IMR-90 (cell line): ENCODE measurements at places on chromosomes 5 and 9. TPM values are rescaled to one million over a fixed set of nuclear protein-coding genes. Genes with fewer than 3 reads are reported as not detected.
A peak's percentile ranks its signal among the peaks of the same experiment; 100 is the strongest.

DNA sequence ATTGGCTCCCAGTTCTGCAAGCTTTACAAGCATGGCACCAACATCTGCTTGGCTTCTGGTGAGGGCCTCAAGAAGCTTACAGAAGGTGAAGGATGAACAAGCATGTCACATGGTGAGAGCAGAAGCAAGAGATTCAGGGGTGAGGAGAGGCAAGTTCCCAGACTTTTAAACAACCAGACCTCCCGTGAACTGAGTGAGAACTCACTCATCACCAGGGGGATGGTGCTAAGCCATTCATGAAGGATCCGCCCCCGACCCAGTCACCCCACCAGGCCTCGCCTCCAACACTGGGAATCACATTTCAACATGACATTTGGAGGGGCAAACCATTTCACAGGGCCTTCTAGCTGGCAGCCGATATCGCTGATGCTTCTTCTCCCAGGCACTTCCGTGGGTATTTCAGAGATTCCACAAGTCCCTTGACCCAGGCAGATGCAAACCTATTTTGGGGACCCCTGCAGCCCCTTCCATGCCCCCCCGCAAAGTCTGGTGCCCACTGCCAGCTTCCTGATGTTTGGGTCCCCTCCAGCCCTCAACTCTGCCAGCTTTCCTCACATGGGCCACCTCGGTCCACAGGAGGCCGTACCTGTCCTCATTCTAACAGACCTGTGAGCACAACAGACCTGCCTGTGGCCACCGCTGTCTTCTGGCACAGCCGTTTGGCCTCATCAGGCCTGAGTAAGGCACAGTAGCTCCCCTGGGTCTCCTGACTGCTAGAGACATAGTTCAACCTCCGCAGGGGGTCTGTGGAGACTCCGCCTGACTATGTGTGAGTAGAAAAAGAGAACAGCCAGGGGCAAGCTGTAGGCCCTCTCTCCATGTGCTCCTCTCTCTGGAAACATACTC lies 60.7 kb upstream of the ANGPTL2 start:
- H3K4me1 ChIP-seq: peaks cover 35% of the 10 kb centered on the region
- no peak overlapping the region for H3K27ac ChIP-seq
- H3K4me3 ChIP-seq: no peak overlapping the region
- H3K27me3 ChIP-seq: no peaks in the 10 kb centered on the region
- DNase-seq: no peak
- no peaks in the 10 kb centered on the region for H3K36me3 ChIP-seq

GRCh38 chr5:1462358-1462757 lies 17.1 kb upstream of the SLC6A3 start:
- DNase-seq: no peak
- H3K27me3 ChIP-seq: no peaks in the 10 kb centered on the region
- H3K4me3 ChIP-seq: no peak overlapping the region
- no peak overlapping the region for H3K27ac ChIP-seq
- H3K36me3 ChIP-seq: peaks cover 73% of the 10 kb centered on the region

- no peaks in the 10 kb centered on the region for H3K27me3 ChIP-seq
- H3K4me3 ChIP-seq: no peak overlapping the region
- H3K4me1 ChIP-seq: no peaks in the 10 kb centered on the region
- H3K27ac ChIP-seq: no peak overlapping the region
These were observed 1808.8 kb upstream of the ACO1 start for GRCh38 chr9:30575691-30576090.

- peaks cover 2% of the 10 kb centered on the region; the same call in 1 of the 2 replicates for H3K4me1 ChIP-seq
- H3K27ac ChIP-seq: no peak overlapping the region
- no peaks in the 10 kb centered on the region for H3K27me3 ChIP-seq
- H3K4me3 ChIP-seq: no peak overlapping the region
- DNase-seq: peak; percentile 90
These were observed 66.6 kb upstream of the SPATA31D4 start for GRCh38 chr9:81861644-81862043.

GRCh38 chr9:121318631-121319382 lies 50.8 kb downstream of the GSN start:
- peaks cover 54% of the 10 kb centered on the region for H3K36me3 ChIP-seq
- no peak for DNase-seq
- no peak overlapping the region for H3K4me3 ChIP-seq
- peaks cover 9% of the 10 kb centered on the region for H3K4me1 ChIP-seq
- no peaks in the 10 kb centered on the region for H3K27me3 ChIP-seq

- DNase-seq: no peak
- H3K4me1 ChIP-seq: peaks cover 6% of the 10 kb centered on the region
- no peaks in the 10 kb centered on the region for H3K27me3 ChIP-seq
- no peaks in the 10 kb centered on the region for H3K36me3 ChIP-seq
- no peak overlapping the region for H3K4me3 ChIP-seq
These were observed 54.6 kb downstream of the MARCHF3 start for GRCh38 chr5:126975796-126976195.

DNA sequence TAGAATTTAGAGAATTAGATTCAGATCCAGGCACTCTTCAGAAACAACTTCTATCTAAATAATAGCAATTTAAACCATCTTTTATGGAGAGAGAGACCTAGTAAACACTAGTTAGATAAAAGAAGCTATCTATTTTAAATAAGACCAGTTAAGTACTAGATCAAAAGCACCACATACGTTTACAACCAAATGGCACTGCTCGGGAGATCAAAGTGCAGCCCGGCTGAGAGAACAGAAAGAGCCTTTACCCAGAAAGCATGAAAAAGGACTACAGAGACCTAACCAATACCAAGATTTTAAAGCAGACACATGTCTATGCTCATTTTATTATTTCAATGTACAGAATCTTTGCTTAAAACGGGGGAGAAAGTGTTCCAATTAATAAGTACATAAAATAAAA lies 30.8 kb downstream of the LIX1 start:
- H3K4me1 ChIP-seq: no peaks in the 10 kb centered on the region
- DNase-seq: no peak
- H3K27ac ChIP-seq: no peak overlapping the region
- no peak overlapping the region for H3K4me3 ChIP-seq
- H3K27me3 ChIP-seq: peaks cover 36% of the 10 kb centered on the region

DNA sequence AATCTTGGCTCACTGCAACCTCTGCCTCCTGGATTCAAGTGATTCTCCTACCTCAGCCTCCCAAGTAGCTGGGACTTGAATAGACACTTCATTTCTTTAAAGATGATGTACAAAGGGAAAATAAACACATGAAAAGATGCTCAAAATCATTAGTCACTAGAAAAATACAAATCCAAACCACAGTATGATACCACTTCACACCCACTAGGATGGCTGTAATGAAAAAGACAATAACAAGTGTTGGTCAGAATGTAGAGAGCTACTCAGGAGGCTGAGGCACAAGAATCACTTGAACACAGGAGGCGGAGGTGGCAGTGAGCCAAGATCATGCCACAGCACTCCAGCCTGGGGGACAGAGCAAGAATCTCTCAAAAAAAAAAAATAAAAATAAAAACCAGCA lies 13.0 kb downstream of the F2RL2 start:
- H3K4me3 ChIP-seq: no peak overlapping the region
- H3K4me1 ChIP-seq: peaks cover 14% of the 10 kb centered on the region
- no peaks in the 10 kb centered on the region for H3K27me3 ChIP-seq
- H3K27ac ChIP-seq: no peak overlapping the region
- no peaks in the 10 kb centered on the region for H3K36me3 ChIP-seq
- no peak for DNase-seq

DNA sequence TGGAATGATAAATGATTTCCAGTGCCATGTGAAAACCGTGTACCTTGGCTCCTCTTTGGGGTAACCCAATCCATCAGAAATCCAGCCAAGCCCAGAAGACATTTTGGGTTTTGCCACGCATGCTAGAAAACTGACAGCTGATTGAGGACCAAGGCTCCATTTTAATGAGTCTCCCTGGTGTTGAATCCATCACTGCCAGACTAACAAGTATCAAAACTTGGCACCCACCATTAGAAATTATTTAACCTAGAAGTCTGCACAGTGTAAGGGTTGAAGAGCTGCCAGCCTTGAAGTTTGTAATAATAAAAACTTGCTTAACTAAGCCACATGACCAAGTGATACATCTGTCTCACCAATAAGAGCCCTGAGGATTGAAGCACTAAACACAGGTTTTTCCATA lies 369.9 kb downstream of the DNAH5 start:
- no peak for DNase-seq
- no peak overlapping the region for H3K27ac ChIP-seq
- no peaks in the 10 kb centered on the region for H3K27me3 ChIP-seq
- no peak overlapping the region for H3K4me3 ChIP-seq

- no peak overlapping the region for H3K27ac ChIP-seq
- H3K4me1 ChIP-seq: peaks cover 2% of the 10 kb centered on the region
- no peak for DNase-seq
- H3K36me3 ChIP-seq: no peaks in the 10 kb centered on the region
These were observed 37.6 kb downstream of the PAM start for GRCh38 chr5:102792705-102793104.

DNA sequence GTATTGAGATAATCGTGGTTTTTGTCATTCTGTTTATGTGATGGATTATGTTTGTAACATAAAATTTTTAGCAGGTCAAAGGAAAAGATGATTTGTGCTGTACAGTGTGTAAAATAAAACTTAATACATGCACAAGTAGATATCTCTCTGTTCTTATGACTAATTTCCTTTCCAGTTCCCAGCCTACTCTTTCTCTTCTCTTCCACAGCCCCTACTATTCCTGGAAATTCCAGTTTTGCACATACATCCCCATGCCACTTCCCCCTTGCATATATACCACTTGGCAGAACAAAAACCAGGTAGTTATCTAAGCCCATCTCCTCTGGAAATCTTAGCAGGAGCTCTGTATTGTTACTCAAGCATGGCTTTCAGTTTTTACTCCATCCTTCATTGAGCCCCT lies 20.2 kb downstream of the TEK start:
- peak; percentile 39 for DNase-seq
- no peak overlapping the region for H3K27ac ChIP-seq
- H3K4me3 ChIP-seq: no peak overlapping the region
- H3K27me3 ChIP-seq: no peaks in the 10 kb centered on the region
- H3K36me3 ChIP-seq: no peaks in the 10 kb centered on the region

DNA sequence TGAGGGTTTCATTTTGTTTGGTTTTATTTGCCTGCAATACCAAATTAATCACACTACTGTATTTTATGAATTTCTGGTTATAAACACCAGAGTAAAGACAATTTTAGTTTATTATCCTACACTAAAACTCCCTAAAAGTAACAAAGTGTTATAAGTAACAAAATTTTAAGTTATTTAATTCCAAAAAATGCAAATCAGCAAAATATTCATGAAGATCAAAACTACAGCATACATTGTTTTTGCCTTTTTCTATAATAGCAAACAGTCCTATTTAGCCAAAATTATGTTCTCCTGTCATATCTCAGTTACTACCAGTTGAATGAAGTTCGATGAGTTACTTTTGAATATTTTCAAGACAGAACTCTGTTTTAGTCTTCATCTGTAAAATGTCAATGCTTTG lies 132.7 kb upstream of the CYLC2 start:
- no peak overlapping the region for H3K4me3 ChIP-seq
- DNase-seq: no peak
- H3K4me1 ChIP-seq: no peaks in the 10 kb centered on the region
- no peaks in the 10 kb centered on the region for H3K27me3 ChIP-seq

GRCh38 chr5:122374110-122374509 lies 62.1 kb downstream of the SNCAIP start:
- no peak overlapping the region for H3K27ac ChIP-seq
- no peaks in the 10 kb centered on the region for H3K36me3 ChIP-seq
- H3K27me3 ChIP-seq: no peaks in the 10 kb centered on the region
- H3K4me1 ChIP-seq: peaks cover 5% of the 10 kb centered on the region; the same call in 1 of the 2 replicates
- DNase-seq: no peak
- H3K4me3 ChIP-seq: no peak overlapping the region

DNA sequence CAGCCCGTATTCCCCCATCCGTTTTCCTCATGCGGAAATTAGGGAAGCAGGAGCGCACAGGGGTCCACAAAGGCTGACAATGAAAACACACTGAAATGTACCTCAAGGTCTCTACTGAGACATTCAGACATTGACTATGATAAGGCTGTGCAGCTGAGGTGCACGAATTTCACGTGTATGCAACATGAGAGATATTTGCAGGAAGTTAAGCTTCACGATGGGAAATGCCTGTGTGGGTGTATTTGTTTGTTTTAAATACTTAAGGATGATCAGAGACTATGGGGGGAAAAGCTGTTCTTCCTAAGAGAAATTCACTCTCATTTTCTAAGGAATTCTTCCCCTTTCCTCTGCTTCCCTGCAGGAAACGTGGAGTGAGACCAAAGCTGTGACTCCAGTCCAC lies 2.6 kb upstream of the SPATA31E1 start:
- DNase-seq: peak; percentile 63
- 0 out of 2 replicates have a peak overlapping the region, but pooled peaks have one; percentile 20 for H3K27ac ChIP-seq
- no peaks in the 10 kb centered on the region for H3K36me3 ChIP-seq
- H3K4me3 ChIP-seq: no peak overlapping the region

- no peak overlapping the region for H3K4me3 ChIP-seq
- no peak overlapping the region for H3K27ac ChIP-seq
- H3K4me1 ChIP-seq: no peaks in the 10 kb centered on the region
- no peaks in the 10 kb centered on the region for H3K27me3 ChIP-seq
These were observed 963 bp upstream of the HTR1A start for GRCh38 chr5:63963080-63963735.

GRCh38 chr5:57549566-57549965 lies 67.0 kb upstream of the ACTBL2 start:
- H3K36me3 ChIP-seq: no peaks in the 10 kb centered on the region
- peaks cover 2% of the 10 kb centered on the region; the same call in 1 of the 2 replicates for H3K4me1 ChIP-seq
- DNase-seq: no peak
- no peak overlapping the region for H3K27ac ChIP-seq

DNA sequence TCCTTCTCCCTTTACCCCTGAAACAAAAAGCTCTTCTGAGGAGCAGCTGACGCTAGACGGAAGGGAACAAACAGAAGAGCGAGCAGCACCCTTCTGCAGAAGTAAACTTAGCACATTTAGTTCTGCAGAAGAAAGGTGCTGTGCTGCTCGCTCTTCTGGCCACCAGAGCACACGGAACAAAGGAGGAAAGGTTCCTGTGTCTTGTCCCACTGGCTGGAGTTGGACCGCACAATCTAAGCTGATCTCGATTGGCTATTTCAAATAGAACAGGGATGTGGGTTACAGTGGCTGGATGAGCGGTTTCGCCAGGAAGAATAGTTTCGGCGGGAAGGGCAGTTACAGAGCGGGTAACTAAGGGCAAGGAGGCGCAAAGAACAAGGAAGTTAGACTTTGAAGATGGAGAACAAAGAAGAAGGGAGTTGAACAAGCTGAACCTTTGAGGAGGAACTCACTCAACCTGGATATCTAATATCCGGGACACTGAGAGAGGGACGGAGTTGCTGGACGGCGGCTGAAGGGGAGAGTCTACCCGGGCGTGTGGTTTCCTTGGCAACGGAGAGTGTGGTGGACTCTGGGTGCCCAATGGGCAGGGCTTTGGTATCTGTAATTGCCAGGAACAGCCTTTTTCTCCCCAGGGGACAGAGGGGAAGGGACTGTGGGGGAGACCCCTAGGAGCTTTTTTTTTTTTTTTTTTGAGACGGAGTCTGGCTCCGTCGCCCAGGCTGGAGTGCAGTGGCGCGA lies 7.1 kb downstream of the GTF3C5 start:
- no peak overlapping the region for H3K4me3 ChIP-seq
- H3K27ac ChIP-seq: no peak overlapping the region
- H3K27me3 ChIP-seq: no peaks in the 10 kb centered on the region
- no peak for DNase-seq
- H3K36me3 ChIP-seq: peaks cover 20% of the 10 kb centered on the region
- H3K4me1 ChIP-seq: no peaks in the 10 kb centered on the region

FSD1L gene
- 2.9 and 5.0 TPM in 2 replicates for total RNA-seq

PGM5 gene
- 12.8 and 14.7 TPM in 2 replicates for total RNA-seq

C1QTNF2 gene
- total RNA-seq: 0.72 and 0.83 TPM in 2 replicates

FAM78A gene
- total RNA-seq: under 0.01 and 0.18 TPM in 2 replicates

CACFD1 gene
- 1.9 and 2.0 TPM in 2 replicates for total RNA-seq

PDE6A gene
- total RNA-seq: not detected in 2 replicates

GFI1B gene
- total RNA-seq: not detected in 2 replicates
